ENCODE measurements at places on chromosomes 1 and 21.

GRCh38 chr1:29383746-29384371 is 147.5 kb downstream of the PTPRU start:
- DNase-seq: peak; percentile 44

DNA sequence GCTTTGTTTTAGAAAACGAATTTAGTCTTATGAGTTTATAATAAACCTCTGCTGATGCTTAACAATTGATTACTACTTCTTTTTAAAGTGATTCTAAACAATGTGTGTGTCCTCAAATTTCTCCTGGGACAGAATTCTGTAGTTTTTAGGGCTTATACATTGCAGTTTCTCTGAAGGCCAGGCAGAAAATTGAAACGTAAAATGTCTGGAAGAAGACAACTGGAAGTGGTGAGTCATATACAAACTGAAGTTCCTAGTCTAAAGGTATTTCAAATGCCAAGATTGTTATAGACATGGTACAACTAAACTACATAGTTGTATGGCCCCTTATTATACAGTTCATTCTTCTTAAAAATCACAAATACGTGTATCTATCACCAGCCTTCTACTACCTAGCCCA is 30.5 kb upstream of the RC3H1 start:
- DNase-seq: no peak

- no peak for DNase-seq
These were observed 56.9 kb downstream of the RUNX1 start for GRCh38 chr21:34992180-34992579.

DNA sequence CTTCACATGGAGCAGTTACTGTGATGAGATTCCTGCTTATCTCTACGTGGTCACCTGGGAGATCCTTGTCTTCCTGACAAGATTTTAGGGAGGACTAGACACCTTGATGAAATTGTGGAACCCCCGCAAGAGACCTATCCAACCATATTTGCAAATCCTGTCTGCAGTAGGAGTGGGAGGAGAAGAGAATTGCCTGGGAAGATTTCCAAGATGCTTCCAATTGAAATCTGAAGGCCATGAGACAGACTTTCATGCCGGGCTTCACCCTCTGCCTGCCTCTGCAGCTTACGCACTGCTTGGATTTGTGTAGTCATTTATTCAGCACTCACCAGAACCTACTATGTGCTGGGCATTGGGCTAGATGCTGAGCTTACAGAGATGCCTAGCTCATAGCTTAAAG is 106.6 kb downstream of the OMA1 start:
- no peak for DNase-seq

GRCh38 chr1:206985162-206985749 is 15.0 kb upstream of the FCAMR start:
- DNase-seq: peak; percentile 47

DNA sequence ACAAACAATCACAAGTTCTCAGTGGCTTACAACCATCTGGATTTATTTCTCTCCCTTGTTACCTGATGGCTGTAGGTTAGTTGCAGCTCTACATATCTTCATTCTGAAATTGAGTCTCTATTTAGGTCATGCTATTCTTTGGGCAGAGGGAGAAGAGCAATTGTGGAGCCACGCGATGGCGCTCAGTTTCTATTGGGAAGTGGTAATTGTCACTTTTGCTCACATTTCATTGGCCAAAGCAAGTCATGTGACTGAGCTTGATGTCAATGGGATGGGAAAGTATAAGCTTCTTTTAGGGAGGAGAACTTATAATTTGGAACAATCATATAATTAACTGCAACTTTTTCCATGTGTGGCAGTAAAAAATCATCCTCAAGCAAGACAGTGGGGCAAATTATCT is 166.5 kb downstream of the LMO4 start:
- no peak for DNase-seq

DNA sequence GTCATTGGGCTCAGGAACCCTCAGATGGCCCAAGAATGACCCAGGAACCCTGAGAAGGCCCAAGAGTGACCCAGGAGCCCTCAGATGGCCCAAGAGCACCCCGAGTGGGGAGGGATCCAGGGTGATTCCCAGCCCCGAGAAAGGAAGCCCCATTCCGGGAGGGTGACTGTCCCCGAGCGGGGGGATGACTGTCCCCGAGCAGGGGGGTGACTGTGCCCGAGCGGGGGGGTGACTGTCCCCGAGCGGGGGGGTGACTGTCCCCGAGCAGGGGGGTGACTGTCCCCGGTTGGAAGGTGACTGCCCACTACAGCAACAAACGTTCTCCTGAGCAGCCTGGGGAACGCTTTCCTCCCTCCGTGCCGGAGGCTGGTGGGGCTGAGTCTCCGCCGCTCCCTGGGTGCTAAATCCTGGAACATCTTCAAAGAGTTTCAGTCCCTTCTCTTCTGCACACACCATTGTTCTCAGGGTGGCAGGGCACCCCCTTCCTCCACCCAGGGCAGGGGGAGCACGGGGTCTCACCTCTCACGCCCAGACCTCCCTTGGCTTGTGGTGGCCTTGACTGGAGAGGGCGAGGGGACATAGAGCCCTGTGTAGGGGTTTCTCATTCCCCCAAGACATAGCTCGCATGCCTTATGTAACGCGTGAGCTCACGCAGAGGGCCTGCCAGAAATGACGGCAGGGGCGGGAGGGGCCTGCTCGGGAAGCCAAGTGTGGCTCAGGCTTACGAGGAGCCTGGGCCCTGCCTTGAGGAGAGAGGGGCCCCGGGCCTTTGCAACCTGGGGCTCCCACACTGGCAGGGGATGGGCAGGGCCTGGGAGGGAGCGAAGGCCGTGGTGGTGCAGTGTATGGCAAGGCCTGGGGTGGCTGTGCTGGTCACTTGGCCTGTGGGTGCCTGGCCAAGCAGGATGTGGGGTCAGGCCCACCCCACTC is 14.3 kb upstream of the SKI start:
- no peak for DNase-seq

DNA sequence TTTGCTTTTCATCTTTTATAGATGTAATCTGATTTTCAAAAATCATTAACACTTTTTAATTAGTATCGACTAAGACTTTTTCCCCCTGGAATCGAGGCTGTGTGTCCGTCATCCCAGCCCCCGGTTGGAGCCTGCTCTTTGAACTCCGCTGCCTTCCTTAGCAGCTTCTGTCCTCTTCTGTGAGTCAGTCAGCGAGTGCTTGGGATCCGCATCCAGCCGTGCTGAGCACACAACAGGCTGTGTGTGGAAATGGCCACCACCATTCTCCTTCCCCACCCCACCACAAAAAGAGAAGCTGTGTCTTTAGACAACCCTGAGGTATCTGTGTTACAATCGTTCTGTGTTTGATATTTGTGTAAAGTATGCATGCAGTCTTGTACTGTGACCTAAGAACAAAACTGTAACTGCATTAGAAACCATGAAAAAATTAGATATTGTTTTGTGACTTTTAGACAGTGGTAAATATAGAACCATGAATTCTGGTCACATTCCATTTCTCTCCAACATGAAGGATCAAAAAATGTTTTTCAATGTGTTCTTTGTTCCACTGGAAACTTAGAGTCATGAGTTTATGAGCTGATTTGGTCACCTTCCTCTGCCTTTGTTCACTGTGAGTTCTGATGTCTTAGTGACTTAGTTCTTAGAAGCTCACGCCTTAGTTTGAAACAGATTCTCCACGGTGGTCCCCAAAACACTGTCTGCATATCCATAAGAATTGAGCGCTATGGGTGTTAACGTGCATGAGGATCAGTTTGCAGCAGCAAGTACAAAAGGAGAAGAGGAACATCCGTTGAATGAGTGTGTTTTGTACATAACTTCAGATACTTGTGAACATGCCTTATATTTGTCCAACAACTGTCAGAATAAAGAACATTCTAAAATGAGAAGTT is 64.7 kb downstream of the VPS26C start:
- no peak for DNase-seq

DNA sequence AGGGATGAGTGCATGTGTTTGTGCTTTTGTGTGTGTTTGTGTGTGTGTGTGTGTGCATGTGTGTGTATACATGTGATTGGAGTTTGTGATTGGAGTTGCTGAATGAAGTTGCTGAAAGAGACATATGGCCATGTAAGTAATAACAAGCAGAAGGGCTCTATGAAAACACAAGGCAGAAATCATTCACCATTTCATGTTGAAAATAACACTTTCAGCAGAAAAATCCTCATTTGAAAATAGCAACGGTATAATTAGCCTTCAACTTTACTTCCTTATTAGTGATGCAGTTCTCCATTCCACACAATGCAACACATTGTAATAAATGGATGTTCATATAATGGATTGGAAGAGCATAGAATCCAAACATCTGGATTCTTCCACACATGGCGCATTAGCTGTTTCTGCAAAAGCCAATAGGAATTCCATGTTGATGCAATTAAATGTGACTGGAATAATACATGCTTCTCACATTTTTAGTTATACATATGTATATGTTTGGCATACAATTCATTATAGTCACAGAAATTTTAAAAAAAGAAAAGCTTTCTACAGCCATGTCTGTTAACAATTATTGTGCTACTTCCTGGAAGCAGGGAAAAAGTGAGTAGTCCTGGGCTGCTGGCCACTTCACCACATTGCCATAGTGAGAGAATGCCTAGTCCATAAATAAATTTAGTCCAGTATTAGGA is 538.0 kb downstream of the LTN1 start:
- peak; percentile 3 for DNase-seq

- DNase-seq: no peak
These were observed 249.6 kb downstream of the PLA2G4A start for GRCh38 chr1:187078321-187078720.

- DNase-seq: no peak
These were observed 24.5 kb downstream of the HIVEP3 start for GRCh38 chr1:41894101-41894807.

GRCh38 chr1:235129774-235130570 is 1.3 kb upstream of the TOMM20 start:
- no peak for DNase-seq

GRCh38 chr1:153395136-153395685 is 4.3 kb upstream of the S100A8 start:
- peak; percentile 17 for DNase-seq

DNA sequence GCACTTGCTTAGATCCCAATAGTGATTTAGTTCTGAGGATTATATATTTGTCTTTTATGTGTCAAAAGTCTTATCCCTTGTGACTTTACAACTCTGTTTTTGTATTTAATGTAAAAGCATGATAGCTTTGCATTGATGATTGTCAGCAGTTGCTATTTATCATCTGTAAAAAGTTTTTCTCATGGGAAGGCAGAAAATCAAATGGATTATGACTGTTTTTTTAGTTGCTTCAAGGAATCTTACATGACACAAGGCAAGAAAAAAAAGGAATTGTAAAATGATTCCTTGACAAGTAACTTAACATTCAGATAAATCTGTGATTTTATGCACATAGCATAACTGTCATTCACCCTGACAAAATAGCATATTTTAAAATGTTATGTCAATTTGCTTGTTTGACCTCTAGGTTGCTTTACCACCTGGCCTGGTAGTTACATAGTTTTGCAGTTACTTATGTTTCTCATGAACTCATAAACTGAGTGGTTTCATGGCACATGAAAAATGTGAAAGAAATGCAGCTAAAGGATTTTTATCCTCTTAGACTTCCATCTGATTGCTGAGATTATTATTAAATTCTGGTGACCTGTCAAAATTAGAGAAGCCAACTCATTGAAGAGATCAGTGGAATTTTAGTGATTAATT is 622.6 kb downstream of the ADGRL2 start:
- no peak for DNase-seq

GRCh38 chr1:46005594-46005993 is 126.8 kb downstream of the PIK3R3 start:
- no peak for DNase-seq

GRCh38 chr21:44730028-44730395 is 18.6 kb upstream of the TSPEAR start:
- no peak for DNase-seq

DNA sequence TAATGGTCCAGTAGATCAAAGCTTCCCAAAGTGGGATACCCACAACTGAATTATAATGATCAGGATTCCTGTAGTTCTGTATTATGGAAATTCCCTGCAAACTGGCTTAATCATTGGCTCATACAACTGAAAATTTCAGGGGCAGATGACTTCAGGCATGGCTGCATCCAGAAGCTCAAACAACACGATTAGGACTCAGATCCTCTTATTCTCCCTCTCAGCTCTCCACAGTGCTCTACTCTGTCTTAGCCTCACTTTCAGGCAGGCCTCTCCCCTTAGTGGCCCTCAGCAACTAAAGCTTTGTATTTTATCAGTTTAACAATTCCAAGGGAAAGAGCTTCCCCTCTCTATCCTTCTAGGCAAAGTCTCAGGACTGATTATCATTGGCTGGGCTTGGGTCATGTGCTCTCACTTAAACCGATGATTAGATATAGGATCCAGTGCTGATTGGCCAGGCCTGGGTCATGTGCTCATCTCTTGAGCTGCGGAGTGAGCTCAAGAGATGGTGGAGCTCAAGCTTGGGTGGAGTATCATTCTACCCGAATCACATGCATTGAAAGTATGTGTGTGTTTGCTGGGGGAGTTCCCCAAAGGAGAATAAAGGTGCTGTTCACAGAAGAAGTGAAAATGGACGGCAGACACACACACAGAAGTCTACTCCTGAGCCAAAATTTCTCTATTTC is 57.9 kb upstream of the RUNX3 start:
- DNase-seq: no peak

- DNase-seq: no peak
These were observed 322.2 kb upstream of the USP25 start for GRCh38 chr21:15407585-15407984.

DNA sequence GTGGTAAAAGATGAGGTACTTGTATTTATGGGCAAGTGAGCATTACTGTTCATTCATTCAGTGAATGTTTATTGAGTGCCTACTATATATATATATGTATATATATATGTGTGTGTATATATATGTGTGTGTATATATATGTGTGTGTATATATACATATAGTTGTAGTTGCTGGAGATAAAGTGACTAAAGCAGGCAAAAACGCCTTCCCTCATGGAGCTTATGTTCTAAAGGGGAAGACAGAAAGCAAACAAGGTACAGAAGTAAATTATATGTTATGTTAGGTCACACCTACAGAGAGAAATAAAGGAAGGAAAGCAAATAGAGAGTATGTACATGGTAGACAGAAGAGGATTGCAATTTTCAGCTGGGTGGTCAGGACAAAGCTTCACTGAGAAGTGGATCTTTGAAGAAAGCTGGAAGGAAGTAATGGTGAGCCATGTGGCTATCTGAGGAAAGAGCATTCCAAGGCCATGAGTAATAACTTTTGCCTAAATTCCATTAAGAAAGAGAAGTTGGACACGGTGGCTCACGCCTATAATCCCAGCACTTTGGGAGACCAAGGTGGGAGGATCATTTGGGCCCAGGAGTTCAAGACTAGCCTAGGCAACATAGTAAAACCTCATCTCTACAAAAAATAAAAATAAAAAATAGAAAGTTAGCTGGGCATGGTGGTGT is 33.5 kb upstream of the KLF17 start:
- peak; percentile 86 for DNase-seq

- DNase-seq: no peak
These were observed 36.2 kb upstream of the POU3F1 start for GRCh38 chr1:38082769-38083263.

DNA sequence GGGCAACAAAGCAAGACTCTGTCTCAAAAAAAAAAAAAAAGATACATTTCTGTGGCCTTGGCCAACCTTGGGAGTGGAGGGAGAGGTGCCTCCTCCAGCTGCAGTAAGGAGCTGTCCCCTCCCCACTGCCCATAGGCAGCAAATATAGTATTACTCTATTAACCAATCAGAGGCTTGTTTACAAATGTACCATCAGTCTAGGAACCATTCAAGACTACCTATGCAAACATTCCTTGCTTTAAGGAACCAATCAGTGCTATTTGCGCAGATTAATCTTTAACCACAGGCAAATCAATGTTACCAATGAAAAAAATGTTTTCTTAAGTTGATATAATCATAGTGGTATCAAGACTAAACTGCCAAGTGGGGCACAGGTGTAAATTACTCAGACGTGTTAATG is 1.1 kb downstream of the CELA2A start:
- no peak for DNase-seq
